ENCODE measurements at places on chromosomes 4 and X.

DNA sequence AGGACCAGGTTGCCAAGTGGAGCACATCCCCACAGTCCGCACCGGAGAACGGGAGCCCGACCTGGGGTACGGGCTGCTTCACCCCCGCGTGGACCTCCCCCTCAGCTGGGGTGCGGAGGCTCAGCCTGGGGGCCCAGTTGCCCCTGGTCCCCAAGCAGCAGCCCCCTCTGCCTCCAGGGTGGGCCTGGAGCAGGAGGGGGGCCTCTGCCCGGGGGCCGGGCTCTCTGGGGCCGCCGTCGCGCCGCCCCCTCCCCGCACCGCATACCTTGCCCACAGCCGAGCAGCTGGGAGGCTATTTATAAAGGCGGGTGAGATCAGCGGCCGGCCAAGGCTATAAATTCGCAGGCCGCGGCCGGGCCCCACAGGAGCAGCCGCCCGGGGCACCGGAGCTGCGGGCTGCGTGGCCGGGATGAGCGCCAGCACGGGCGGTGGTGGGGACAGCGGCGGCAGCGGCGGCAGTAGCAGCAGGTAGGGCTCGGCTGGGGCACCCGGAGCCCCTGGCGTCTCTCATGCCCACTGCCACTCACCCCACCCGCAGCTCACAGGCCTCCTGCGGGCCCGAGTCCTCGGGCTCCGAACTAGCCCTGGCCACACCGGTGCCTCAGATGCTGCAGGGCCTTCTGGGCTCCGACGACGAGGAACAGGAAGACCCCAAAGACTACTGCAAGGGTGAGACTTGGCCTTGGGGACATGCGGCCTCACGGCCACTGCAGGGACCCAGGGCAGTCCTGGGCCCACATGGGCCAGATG lies at the start of gene SRPK3:
SRPK3 (plus strand) TSS at position 364 of the 750 bp plus-strand sequence; CDS start at position 410, 46 bp downstream.
- DNase-seq: no peak

DNA sequence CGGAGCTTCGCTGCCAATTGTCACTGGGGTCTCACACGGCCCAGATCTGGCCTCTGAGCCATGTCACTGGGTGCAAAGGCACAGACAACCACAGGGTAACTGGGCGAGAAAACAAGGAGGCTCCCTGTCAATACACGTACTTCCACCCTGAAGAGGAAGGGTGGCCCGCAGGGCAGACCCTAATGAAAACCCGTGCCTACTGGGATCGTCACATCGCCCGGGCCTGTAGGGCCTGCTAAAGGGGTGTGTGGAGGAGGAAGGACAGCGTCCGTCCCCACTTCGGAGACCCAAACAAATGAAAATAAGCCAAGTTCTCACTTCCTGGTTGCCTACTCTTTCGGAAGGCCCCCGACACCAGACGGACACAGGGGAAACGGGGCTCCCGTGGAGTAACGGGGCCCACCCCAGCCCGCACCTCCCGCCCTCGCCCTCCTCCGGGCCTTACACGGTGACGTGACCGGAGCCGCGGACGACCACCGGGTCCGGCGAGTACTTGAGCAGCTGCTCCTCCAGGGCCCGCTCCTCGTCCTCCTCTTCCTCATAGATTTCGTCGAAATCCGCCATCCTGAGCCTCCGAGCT lies 578 bp downstream of the CHIC2 start:
- DNase-seq: peak; percentile 56

GRCh38 chrX:154712781-154713740 lies 37.8 kb downstream of the GAB3 start:
- peak; percentile 43 for DNase-seq

DNA sequence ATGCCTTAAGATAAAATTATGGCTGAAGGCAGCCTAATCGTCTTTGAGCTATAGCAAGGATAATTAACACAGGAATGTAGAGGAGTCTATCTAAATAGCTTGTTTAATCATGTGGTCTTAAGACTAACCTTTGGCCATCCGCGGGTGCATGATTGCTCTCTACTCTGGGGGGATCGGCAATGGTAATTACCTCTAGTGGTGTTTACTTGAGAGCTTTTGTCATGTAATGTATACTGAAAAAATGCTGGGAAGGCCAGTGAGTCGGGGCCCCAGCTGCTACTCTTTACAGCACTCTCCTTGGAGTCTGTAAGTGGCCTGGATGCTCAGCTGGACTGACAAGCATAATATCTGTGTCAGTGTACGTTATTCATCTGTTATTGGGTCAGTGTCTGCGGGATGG lies 65.5 kb upstream of the GNPDA2 start:
- no peak for DNase-seq

GRCh38 chr4:995311-996026 lies 2.3 kb upstream of the SLC26A1 start:
- no peak for DNase-seq

DNA sequence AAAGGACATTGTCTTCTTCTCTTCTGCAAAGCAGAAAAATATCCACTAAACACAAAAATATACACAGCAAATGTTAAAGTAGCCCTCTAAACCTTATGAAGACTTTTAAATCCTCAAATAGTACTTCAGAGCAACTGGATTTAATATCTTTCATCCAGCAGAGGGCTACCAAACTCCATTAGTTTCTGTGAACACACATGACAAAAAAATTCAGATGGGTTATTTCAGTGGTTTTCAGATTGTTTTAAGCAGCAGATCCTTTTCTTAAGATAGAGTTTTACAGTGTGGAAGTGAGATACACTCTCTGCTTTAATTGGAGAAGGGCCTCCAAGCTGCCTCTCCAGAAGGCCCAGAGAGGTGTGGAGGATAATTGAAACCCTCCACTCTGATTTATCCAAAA lies 56.7 kb downstream of the ANK2 start:
- DNase-seq: no peak

- no peak for DNase-seq
Measured at GRCh38 chr4:16480011-16480410, 253.7 kb upstream of the TAPT1 start.

- DNase-seq: no peak
Measured at GRCh38 chr4:39134683-39135306, 47.5 kb upstream of the WDR19 start.

DNA sequence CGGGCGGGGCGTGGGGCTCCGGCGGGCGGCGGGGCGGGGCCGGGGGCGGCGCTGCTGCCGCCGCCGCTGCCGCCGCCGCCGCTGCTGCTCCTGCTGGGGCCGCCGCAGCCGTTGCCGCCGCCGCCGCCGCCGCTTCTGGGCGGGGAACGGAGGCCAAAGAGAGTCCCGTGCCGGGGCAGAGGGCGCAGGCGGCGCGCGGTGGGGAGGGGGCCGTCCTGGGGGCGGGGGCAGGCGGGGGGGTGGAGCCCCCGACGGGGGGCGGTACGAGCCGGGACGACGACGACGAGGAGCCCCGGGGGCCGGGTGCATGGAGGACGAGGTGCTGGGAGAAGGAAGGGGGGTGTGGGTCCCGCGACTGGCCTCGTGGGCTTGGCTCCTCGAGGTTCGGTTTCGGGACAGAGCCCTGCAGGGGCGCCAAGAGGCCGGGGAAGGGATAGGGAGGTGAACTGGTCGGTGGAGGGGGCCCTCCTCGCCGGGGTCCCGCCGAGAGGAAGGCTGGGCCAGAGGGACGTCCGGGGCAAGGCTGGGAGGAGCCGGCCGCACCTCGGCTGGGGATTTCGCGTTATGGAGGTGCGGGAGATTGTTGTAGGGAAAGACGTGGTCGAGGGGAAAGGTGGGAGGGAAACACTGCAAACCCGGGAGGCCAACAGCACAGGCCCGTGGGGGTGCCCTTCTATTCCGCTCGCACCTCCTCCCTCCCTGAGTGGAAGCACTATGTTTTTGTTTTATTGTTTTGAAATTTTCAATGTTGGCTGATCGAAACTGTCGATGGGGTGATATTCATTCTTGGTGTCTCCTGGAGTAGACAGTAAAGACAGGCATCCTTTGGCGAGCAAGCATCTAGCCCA lies 1.9 kb downstream of the BCORL1 start:
- DNase-seq: peak; percentile 62

DNA sequence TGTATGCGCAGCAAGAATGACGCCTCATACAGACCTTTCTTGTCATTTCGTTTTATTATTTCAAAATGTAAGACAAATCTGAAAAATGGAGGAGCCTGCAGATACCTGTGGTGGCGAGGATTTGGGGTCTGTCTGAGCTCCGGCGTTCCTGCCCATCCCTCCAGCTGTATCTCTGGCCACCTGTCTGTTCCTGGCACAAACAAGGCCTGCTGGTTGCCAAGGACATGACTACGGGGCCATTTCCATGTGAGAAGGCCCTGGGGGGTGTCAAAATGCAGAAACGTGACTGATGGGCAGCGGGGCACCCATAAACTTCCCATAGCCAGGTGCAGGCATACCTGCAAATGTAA lies 591 bp upstream of the TSPAN7 start:
- DNase-seq: no peak

DNA sequence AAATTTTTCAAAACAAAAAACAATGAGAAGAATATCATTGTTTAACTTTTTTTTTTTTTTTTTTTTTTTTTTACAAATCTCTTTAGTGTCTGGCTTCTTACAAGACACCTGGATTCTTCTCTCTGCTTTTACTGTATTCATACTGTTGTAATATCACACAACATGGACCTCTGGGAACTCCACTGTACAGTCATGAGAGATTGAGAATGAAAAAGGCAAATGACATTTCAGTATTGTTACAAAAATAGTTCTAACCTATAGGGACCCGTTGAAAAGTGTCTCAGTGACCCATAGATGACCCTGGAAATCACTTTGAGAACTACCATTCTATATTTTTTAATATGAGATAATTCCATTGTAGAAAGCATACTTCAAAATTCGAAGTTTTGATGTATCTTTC lies 124.4 kb downstream of the SLIT2 start:
- DNase-seq: no peak

GRCh38 chr4:22021106-22021505 lies 72.5 kb upstream of the KCNIP4 start:
- no peak for DNase-seq

DNA sequence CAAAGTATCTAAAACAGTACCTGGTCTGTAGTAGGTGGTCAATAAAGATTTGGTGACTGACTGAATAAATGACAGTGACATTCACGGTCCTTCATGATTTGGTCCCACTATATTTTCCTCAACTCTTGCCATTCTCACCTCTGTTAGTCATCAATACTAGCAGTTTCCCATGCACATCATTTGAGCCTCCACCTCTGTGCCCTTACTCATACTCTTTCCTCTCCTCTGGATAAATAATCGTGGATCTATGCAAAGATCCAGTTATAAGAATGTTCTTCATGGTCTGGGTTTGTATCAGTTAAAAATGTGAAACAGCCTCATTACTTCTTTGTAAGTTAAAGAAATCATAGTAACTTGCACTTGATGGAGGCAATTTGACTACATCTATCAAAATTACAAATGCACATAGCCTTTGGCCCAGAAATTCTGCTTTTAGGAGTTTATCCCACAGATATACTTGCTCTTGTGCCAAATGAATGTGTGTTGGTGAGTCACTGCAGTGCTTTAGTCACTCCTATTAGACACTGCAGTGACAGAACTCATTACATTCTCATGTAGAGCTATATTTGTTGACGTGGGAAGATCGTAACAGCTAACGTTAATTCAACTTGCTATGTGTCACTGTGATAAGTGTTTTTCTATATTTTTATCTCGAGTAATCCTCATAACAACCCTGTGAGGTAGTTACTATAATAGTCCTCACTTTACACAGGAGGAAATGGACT lies 121.9 kb upstream of the SMIM10 start:
- no peak for DNase-seq

DNA sequence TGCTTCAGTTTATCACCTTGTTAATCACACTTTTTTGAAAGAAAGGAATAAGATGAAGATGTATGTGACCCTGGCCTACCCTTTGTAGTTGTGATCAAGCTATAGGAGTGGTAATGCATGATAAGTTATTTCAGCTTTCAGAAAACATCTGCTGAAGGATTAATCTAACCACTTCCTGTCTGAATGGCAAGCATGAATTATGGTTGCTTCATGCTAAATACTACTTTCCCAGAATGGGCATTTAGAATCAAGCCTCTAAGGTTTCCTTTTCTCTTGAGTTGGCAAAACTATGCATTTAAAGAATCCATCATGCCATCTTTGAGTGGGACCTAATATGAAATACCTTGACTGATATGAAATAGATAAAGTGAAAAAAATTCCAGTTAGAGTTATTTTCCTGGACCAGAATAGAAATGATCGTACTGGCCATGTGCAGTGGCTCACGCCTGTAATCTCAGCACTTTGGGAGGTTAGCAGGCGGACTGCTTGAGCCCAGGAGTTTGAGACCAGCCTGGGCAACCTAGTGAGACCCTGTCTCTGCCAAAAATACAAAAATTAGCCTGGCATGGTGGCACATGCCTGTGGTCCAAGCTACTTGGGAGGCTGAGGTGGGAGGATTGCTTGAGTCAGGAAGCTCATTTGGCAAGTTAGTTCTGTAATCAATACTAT lies 59.1 kb downstream of the ANXA3 start:
- no peak for DNase-seq

GRCh38 chr4:69095301-69095731 lies 958 bp upstream of the UGT2B7 start:
- DNase-seq: no peak

DNA sequence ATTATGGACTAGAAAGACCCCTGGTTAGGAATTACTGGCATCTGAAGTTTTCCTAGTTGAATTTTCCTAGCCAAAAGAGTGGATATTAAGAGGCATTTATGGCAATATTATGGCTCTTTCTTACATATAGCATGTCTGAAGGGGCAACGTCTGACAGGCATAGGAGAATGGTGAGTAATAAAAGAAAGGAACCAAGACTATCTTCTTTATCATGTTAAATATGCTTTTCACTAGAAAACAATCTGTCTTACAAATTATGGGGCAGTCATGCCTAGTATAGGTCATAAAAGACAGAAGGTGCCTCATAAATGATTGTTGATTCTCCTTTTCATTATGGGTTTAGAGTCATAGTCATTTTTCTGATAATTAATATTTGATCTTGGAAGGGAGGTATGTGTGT lies 431.1 kb upstream of the HTR2C start:
- no peak for DNase-seq

DNA sequence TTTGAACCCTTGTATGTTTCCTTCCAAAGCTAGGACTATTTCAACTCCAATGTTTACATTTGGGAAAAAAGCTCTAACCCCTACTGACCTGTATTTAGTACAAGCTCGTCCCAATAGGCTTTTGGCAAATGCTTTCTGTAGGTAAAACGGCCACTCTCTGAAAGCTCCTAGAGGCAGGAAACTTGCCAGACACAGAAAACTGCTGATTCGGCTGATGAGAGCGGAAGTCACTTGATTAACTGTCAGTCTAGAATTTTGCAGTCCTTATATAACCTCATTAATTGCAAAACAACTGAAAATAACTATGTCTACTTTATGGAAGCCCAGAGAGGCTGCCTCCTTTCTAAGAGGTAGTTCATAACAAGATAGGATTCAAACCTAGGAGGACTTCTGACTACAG lies 108.1 kb downstream of the TSPAN7 start:
- DNase-seq: no peak

DNA sequence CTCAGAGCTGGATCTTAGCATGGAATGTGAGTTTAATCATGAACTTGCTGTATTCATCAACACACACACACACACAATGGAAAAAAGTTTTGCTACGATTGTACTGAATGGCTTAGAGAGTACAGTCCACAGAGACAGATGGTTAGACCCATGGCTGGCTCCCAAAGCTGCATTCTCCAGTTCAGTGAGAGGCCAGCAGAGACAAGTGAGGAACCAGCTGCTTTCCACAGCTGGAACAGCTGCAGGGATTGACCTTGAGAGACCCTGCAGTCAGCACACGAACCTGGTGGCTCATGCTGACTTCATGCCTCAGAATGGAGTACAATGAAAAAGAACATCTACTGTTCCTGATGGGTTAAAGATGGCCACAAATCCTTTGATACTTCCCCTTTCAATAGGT lies 94.5 kb downstream of the DHX15 start:
- DNase-seq: no peak

GRCh38 chrX:39293203-39293602 lies 491.9 kb downstream of the MID1IP1 start:
- DNase-seq: no peak

GRCh38 chr4:28010577-28011240 lies 1150.1 kb downstream of the STIM2 start:
- DNase-seq: no peak
